ENCODE measurements at places on chromosomes 7 and 10.

DNA sequence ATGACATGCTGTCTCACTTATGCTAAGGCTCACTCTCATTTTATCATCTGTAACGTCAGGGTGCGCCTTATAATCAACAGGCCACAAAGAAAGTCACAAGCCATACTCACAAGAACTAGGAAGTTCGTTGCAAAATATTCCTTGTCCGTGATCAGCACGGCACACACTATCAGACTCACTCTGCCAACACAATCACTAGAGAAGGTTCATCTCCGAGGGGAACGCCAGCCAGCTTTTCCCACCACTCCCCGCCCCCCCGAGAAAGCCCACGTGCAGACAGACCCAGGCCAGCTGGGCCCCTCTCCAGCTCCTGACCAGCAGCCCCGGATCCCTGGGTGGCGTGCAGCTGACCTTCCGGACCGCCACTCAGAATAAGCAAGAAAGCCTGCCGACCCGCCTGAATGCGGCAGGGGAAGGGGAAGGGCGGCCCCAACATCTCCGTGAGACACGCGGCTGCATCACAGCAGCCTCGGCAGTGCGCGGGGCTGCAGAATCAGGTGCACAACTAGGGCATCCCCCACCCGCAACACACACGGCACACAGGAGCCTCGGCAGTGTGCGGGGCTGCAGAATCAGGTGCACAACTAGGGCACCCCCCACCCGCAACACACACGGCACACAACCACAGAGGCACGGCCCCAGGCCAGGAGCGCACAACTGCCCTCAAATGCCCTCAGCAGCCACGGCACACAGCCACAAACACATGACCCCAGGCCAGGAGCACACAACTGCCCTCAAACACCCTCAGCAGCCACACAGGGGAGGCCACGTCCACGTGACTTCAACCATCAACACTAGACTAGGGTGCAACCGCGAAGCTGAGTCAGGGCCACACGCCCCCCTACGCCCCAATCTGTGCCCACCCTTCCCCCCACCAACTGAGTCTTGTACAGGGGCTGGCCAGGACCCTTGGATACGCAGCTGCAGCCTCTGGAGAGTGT, 2.5 kb upstream of the GPR146 start:
- DNase-seq = no peak

DNA sequence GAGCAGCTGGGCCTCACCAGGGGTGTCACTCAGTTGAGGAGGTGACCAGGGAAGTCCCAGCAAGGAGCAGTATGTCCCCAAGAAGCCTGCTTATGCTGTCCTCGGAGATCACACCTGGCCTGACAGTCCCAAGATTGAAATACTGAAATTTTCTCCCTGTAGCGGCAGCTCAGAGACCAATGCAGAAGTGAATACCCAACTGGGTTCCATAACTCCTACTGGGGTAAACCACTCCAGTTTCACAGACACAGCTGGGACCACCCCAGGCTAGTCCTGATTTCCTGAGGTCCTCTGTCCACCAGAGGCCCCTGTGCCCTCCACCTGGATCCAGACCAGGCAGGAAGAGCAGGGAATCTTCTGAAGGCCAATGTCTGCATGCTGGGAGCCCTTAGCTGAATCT, 298.1 kb downstream of the ZEB1 start:
- DNase-seq = no peak

DNA sequence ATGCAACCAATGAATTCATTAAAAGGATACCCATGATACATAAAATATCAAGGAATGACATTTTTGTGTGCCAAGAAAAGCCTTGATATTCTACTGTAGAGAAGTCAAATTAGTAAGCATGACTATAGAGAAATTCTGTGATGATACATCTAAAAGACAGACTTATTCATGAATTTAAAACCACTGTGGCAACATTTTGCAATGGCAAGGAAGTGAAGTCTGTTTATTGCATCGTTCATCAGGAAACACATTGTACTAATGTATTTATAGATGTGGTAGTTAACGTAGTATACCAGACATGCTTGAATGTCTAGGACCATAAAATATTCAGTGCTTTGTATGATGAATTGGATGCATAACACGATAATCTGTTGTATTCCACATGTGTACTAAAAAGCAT, 9.3 kb upstream of the CLEC5A start:
- no peak for DNase-seq

DNA sequence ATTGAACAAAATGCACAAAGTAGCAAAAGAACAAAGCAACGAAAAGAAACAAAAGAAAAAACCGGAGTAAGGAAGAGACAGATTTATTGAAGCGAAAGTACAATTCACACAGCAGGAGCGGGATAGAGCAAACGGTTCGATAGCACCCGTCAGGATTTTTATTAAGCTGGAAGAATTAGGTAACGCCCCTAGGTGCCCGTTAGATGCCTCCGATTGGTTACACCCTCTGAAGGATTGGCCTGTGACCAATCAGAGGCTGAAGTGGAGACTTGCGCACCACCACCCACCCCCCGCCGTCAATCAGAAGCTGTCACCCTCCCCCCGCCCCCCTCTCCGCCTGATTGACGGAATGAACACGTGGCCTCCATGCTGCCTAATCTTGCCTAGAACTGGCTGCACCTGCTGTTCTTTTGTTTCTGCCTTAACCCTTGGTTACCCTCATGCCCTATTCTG, 16.8 kb downstream of the OCM2 start:
- no peak for DNase-seq

DNA sequence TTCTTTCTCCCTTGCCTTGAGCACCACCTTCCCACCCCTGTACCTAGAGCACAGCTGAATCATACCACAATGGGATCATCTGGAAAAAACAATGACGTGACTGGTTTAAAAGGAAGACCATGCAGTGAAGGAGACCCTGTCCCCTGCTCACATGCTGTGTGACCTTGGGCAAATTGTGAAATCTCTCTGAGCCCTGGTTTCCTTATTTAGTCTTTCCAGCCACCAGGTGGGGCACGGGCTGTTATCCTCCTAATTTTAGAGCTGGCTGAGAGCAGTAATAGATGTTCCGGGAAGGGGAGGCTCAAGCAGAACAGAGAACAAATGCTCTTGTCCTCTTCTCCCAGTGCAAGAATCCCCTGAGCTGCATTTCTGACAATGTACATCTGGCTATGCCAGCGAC, 198.3 kb downstream of the RPS24 start:
- no peak for DNase-seq

- DNase-seq = no peak
These were observed 41.5 kb upstream of the DMTF1 start for GRCh38 chr7:87110778-87111177.

- DNase-seq = no peak
These were observed 46.7 kb downstream of the CARD11 start for GRCh38 chr7:2997014-2997413.

DNA sequence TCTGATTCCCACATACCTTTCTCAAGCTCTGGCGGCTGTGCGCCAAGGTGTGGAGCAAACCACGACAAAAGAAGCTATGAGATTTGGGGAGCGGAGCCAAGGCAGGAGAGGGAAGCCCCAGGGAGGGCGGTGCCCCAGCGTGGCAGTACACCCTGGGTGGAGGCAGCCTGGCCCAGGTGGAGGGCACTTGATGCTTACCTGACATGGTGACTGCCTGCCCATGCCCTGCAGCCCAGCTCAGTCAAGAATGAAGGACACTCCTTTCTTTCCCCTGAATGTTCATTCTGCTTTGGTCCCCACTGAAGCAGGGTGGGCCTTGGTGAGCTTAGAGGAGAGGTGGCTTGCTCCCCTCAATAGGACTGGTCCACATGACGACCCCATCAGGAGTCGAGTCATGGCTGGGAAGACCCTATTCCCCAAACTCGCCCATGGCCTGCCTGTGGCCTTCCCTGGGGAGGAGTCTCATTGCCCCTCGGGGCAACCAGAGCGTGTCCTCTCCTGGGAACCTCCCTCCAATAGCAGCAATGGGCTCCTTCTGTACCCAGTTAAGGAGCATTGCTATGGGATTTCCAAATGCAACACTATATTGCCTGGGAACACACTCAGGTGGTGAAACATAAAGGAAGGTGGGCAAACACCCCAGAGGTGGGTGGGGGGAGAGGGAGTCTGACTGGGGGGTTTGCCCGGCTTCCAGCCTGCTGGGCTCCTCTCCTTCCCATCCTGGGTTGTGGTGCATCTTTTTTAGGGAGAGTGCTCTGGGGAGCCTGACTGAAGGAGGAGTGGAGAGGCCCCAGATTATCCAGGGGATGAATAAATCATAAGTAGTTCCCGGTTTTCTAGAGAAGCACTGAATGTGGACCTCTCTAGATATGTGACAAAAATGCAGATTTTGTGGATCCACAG, 22.7 kb downstream of the RAMP3 start:
- no peak for DNase-seq

DNA sequence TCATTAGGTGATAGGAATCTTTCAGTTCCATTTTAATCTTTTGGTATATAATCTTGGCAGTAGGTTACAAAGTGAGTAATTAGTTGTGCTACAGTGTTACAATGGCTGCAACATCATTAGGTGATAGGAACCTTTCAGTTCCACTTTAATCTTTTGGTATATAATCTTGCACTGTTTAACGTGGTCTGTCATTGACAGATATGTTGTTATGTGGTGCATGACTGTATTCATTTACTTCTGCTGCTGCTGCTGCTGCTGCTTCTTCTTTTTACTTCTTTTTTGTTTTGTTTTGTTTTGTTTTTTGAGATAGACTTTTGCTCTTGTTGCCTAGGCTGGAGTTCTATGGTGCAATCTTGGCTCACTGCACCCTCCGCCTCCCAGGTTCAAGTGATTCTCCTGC, 28.6 kb downstream of the ST7 start:
- DNase-seq = no peak

DNA sequence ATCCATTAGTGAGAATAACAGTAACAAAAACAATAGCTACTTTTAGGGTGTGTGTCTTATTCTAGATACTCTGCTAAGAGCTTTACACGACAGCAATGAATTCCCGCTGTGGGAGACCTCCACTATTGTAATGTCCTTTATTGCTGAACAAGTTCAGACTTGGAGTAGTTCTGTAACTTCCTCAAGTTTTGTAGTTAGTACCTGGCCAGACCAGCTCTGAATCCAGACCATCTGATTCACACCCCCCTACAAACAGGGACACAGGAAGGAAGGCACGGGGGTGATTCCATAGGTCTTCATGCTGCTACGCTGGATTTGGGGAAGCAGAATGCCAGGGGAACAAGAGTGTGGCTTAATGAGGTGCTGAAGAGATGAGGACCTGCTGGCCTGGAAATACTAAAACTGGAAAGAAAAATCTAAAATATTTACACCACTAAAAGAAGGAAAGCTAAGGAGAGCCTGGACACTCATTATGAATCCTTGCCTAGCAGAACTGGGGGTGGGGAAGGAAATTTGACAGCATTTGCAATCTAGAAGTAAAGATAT, 194.6 kb upstream of the TMEM72 start:
- DNase-seq = no peak

- DNase-seq = no peak
These were observed 77.0 kb upstream of the NMT2 start for GRCh38 chr10:15245530-15245929.

DNA sequence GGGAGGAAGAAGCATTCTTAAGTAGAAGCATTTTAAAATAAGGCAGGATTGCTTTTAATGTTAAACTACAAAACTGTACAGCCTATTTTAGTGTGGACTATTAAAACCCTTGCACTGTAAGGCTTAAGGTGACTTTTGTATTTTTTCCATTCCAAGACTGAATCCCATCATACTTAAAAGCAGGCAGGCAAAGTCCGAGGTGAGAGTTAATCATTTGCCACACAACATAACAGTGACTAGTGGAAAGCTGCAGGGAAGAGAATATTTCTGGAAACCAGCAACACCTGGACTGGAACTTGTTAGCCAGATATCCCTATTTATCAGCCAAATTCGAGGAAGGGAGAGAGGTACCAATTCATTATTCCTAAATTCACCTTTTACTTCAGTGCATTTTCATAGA, 3.5 kb downstream of the PRR15 start:
- no peak for DNase-seq

GRCh38 chr7:131369354-131369753, 41.7 kb downstream of the MKLN1 start:
- no peak for DNase-seq

DNA sequence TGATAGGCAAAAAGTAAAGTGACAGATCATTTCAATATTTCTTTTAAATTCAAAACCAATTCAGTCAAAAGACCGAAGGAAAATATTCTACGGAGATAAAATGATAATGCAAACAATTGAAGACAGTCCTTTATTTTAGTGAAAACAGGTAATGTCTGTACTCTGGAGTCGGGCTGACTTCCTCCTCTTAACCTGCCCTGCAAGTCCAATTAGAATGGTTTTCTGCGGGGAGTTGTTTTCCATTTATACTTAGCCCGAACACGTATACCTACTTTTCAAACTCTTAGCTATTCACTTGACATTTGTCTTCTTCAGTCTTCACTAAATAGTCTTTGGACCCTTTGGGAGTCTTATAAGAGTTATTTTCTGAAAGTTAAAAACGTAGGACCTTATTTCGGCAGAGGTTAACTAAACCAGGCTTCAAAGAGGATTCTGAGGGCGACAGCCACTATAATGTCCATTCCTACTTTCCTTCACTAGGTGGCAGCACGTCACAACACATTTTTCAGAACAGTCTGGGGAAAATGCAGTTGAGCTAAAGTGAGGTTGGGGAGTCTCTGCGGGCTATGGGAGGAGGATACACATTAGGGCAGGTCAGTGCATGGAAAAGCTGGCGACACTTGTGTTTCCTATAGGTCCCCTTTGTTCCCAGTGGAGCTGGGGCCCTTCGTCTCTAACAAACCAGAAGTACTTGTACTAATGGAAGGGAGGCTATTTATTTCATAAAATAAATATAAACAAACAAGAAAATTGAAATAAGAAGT, 472.0 kb downstream of the KCNMA1 start:
- no peak for DNase-seq

GRCh38 chr7:38630720-38631673, at the start of gene AMPH:
AMPH (minus strand) TSS chr7:38631373; CDS start chr7:38631351, 22 bp downstream.
- DNase-seq = no peak

DNA sequence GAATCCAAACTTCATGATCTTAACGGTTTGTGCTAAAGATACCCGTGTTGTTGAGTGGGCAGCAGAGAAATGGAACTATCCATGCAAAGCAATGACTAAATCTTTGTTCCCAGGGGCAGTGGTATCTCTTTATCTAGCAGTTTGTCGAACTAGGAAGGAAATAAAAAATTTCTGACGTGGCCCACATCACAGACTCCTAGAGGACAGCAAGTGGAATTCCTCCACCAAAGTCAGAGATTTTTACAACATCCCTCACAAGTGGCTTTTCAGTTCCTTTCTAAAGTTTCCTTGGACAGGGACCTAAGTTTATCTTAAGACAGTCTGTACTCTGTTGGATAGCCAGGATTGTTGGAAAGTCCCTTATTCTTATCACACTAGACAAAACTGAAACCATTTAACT, 136.0 kb downstream of the RAPGEF5 start:
- DNase-seq = no peak

GRCh38 chr10:123380491-123381085, 226.4 kb downstream of the BUB3 start:
- no peak for DNase-seq

DNA sequence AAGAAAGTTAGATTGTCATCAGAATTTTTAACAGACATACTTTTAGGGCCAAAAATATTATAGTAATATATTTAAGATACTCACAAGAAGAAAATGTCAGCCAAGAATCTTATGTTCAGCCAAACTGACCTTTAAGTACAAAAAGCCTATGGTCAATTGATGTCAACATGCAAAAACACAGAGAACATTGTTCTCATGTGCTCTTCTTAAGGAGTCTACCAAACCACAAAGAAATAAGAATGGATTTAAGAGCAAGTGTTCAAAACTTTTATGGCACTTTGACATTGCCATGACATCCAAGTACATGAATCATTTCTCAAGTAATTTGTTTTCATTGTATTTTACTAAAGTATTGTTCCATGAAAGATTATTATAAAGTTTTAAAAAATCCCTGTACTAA, 180.4 kb downstream of the TMEM26 start:
- DNase-seq = no peak

Measured in stimulated activated CD4-positive, alpha-beta T cell treated with anti-CD3 and anti-CD28 coated beads, TNF-alpha, amount 100 ng/mL, for 1 hour (primary cell).